Activated CD4-positive, alpha-beta T cell treated with anti-CD3 and anti-CD28 coated beads for 1 hour (primary cell): ENCODE measurements at places on chromosomes 3 and 15.

- peak; percentile 24 for DNase-seq
These were observed 199.5 kb downstream of the GOLGA6L6 start for GRCh38 chr15:20341901-20342600.

DNA sequence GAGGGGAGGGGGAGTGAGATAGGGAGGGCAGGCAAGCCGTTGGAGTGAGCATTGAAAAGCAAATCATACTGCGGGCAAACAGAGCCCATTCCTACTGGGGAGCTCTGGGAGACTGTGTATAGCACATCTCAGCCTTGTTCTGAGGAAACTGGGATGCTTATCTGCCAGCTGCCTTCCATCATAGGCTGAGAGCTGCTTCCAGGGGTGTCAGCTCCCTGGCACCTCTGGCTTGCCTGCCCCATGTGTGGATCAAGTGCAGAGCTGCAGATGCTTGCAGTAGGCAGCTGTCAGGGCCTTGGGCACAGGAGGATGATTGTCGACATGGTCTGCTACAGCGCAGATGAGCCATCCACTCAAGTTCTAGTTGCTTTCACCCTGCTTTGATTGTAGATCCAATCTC is 86.8 kb downstream of the CHRNA7 start:
- no peak for DNase-seq

DNA sequence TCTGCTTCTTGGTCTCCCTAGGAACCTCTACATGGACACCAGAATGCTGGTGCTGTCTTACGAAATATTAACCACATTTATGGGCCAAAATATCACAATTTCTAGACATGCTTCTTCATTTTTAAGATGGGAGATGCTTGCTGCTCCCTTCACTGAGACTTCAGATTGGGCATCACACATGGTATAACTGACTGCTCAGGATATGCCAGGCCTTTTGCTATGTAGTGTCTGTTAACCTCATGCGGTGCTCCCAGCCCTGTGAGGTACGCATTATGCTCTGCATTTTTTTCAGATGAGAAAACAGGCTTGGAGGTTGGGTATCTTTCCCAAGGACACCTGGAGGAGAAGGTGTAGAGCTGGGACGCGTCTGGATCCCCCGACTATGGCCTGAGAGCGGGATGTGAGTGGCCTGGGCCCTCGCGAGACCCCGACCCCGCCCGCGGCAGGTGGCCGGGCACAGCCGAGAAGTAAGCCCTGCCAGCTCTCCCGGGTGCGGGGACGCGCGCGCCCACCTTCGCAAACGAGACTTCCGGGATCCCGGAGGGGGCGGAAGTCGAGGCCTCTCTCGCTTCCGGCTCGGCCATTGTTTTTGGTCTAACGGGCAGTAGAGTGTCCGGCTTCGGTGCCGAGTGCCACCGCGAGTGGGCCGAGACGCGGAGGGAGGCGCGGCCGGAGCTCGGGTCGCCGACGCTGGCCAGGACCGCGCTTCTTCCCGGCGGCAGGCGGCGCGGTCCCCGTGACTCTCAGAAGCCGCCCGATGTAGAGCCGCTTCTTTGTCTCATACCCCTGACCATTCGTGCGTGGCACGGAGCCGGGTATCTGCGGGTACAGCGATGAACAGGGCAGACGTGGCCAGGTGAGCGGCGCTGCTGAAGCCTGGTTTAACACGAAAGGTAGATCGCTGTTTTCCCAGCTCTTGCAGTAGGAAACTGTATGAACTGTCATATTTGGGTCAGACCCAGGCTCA is at the start of gene ZKSCAN7:
Gene ZKSCAN7 (plus strand): TSS at position 568 of the 967 bp plus-strand sequence. CDS start 1,855 bp downstream, outside the sequence.
- peak; percentile 26 for DNase-seq

GRCh38 chr3:89571707-89572106 is 464.3 kb downstream of the EPHA3 start:
- DNase-seq, result no peak

DNA sequence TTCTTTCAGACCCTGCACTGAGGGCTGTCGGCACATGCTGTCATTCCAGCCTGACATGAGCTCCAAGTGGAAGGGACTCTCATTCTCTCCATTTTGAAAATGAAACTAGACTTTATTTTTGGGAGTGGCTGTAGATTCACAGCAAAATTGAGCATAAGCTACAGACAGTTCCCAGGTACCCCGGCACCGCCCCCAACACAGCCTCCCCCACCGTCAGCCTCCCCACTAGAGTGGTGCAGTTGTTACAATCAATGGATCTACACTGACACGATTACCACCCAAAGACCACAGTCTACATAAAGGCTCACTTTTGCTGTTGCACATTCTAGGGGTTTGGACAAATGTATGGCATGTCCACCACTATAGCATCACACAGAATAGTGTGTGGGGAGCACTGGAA is 29.5 kb upstream of the FGD5 start:
- DNase-seq, result no peak

- DNase-seq, result no peak
These were observed 47.7 kb downstream of the MYO5A start for GRCh38 chr15:52480990-52481389.

DNA sequence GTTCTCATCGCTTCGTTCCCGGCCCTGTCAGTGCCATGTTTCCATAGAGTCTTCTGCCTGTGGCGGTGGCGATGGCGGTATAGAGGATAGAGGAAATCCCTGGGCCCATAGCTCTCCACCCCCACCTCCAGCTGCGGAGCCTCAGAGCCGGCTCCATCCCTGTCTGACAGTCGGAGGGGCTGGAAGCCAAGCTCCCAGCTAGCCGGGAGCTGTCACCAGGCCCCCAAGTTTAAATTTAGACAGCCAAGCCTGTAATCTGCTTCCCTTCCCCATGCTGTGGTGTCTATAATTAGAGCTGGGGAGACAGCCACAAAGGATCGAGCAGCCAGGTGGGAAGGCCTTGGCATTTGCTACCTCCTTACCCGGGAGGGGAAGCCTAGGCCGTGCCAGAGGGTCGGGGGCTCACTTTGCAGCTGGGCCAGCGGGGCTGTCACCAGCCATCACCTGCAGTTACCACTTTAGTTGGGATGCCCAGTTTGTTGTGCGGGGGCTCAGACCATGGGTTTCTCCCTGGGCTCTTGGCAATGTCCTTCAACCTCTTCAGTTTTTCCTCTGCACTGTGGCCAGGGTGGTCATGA is 56.3 kb upstream of the SEC13 start:
- DNase-seq, result no peak

GRCh38 chr15:90154246-90154645 is 46.9 kb upstream of the SEMA4B start:
- no peak for DNase-seq

DNA sequence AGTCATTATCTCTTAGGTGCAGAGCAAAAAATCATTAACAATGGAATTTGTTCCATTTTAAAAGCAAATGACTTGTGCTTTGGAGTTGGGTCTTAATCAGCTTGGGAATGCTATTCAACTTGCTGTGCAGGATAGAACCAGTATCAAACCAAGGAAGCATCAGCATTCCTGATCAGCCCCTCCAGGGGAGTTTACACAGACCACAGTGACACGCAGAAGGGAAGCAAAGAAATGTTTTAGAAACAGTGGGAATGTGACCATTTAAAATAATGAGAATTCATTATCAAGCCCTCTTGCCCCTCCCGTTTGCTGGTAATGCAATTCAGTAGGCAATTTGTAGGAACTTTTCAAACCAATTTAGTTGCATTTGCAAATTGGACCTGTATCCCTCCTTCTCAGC is 155.1 kb downstream of the LRTM1 start:
- DNase-seq, result no peak

DNA sequence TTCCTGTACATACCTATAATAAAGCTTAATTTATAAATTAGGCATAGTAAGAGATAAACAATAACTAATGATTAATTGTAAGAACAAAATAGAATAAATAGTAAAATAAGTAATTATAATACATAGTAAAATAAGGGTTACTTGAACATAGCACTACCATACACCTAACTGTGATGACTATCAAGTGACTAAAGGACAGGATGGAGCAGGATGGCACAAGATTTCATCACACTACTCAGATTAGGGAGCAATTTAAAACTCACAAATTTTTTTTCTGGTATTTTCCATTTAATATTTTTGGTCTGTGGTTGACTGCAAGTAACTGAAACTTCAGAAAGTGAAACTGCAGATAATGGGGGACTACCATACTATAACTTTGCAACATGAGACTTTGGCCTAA is 14.8 kb downstream of the RFX7 start:
- no peak for DNase-seq

DNA sequence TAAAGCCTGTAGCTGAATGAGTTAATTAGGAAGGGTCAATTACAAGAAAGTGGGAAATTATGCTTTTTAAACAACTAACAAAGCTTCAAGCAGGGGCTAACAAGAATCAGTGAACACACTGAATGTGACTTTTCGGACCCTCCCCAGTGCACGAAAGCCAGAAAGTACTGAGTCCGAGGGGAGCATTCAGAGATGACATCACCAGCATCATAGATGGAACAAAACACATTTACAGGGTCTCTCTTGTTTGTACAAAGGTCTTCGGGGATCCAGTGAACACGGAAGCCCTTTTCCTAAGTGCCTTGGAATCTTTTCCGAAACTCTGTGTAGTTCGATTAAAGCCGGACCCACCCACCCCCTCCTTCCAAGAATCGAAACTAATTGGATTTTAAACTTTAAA is 829 bp downstream of the DCP1A start:
- no peak for DNase-seq
